GM12892 (cell line): ENCODE measurements at places on chromosomes 16 and 17.

- no peak for DNase-seq
Observed at GRCh38 chr16:55478827-55479429, at the start of gene MMP2. Gene MMP2, plus strand, starts transcription at chr16:55479198. Its CDS starts 282 bp downstream, at chr16:55479480.

- no peak for DNase-seq
Observed at GRCh38 chr16:9279291-9280068, 188.0 kb downstream of the HAPSTR1 start.

DNA sequence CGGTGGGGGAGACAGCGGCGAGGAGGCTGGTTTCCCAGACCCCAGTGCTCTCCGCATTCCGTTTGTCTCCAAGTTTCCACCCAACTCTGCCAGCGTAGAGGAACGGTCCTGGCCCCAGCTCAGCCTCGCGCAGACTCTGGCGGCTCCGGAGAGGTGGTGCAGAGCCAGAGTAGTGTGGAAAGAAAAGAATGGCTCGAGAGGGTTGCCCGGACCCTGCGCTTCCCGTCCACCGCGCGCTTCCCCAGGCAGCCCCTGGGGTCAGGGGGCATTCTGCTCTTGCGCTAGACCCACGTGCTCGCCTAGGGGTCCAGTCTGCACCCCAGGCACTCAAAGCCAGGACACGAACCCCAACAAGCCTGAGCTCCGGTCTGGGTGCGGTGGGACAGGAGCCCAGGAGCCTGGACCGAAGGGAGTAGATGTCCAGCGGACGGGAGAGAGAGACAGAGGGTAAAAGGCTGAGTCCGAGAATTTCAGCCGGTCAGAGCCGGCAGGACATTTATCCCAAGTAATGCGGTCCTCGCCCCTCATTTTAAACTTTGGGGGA is 3.8 kb downstream of the PMP22 start:
- DNase-seq: no peak

GRCh38 chr17:1036171-1036844 is 39.4 kb downstream of the TIMM22 start:
- no peak for DNase-seq

DNA sequence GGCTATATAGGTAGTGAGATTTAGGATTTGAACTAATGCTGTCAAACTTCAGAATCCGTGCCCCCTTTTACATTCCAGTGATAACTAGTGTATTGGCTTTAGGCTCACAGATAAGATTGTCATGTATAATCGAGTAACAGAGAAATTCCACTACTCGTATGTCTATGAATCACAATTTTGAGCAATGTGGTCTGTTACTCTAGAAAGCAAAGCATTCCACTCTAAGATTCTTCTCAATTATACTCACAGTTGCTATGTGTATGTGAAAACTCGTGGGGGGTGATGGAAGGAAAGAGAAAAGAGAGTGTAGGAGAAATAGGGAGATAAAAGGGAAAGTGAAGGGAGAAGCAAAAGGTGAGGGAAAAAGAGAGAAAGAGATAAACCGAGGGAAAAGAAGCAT is 1175.1 kb upstream of the GOT2 start:
- no peak for DNase-seq

GRCh38 chr17:9700754-9701476 is 55.6 kb downstream of the USP43 start:
- no peak for DNase-seq

- DNase-seq: no peak
Observed at GRCh38 chr17:66412857-66413558, 110.6 kb downstream of the PRKCA start.

- DNase-seq: no peak
Observed at GRCh38 chr16:3950343-3951193, 70.1 kb upstream of the CREBBP start.

- no peak for DNase-seq
Observed at GRCh38 chr16:71255721-71256120, 25.2 kb upstream of the HYDIN start.

DNA sequence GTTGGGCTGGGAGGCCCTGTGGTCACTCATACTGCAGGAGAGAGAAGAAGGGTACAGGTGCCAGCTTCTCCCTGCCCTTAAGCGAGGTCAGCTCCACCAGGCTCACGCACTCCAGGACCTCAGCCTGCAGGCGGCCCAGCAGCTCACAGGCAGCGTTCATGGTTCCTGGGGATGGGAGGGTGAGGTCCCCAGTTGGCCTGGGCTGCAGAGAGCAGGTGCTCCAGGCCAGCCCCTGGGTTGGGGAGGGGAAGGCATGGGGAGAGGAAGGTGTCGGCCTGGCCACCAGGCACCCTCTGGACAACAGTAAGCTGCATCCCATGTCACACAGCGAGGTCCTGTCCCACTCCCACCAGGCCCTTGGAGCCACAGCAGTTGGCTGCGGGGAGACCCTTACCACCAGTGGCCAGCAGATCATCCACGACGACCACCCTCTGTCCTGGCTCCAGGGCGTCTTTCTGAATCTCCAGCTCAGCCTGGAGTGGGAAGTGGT is 2.0 kb downstream of the APRT start:
- no peak for DNase-seq

GRCh38 chr16:57069635-57070370 is 22.6 kb upstream of the CPNE2 start:
- DNase-seq: no peak

- DNase-seq: no peak
Observed at GRCh38 chr17:81238490-81238814, 403 bp downstream of the TEPSIN start.

DNA sequence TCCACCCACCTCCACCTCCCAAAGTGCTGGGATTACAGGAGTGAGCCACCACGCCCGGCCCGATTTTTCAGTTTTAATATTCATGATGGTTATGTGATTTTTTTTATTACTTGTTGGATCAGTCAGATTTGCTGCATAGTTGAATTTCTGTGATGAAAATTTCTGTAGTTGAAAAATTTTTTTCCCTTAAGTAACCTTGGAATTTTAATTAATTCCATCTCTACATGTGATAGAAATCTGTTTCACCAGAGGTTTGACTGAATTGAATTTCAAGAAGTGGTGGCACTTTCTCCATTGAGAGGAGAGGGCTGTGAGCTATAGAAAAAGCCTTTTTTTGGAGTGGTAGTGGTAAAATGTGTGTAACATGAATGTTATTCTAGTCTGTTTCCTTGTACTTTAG is 24.7 kb downstream of the WIPF2 start:
- DNase-seq: no peak

- DNase-seq: no peak
Observed at GRCh38 chr17:62637809-62638208, 10.3 kb downstream of the MRC2 start.

DNA sequence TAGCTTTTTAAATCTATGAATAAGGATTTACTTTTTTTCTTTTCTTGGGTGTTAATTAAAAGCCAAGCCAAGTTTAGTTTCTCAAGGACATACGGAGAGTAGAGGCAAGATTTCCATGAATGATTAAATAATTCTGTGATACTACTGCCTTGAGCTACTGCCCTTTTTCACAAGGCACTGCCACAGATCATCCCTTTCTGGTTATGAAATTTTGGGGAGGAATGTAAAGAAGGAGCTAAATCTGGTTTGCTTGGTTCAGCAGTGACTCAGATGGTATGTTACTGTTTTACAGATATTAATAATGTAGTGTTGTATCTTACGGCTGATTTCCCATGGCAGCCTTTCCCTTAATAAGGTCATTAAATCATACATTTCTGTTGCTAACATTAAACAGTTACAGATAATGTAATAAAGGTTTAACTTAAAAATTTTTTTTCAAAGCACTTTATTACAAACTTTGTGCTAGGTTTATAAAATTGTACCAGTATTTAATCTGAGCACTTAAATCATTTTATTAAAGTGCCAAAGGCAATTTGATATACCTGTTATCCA is 2.6 kb downstream of the WSB1 start:
- no peak for DNase-seq

DNA sequence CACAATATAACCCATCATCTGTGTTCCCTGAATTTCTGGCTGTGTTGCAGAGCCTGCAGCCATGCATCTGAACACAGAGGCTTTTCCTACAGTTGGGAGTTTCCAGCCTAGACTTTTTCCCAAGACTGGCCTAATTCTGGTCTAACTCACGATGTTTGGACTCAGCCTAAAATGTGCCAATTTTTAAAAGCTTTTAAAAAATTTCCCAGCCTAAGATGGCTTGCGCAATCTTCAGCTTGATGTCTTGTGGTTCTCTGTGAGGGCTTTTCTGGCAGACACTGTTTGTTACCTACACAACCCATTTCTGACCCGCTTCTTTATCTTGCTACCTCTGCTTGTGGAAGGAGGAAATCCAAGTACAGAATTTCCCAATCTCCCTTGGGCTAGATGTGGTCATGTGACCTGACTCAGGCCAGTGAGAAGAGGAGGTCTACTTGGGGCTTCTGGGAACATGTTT is 72.7 kb upstream of the GAS7 start:
- no peak for DNase-seq

DNA sequence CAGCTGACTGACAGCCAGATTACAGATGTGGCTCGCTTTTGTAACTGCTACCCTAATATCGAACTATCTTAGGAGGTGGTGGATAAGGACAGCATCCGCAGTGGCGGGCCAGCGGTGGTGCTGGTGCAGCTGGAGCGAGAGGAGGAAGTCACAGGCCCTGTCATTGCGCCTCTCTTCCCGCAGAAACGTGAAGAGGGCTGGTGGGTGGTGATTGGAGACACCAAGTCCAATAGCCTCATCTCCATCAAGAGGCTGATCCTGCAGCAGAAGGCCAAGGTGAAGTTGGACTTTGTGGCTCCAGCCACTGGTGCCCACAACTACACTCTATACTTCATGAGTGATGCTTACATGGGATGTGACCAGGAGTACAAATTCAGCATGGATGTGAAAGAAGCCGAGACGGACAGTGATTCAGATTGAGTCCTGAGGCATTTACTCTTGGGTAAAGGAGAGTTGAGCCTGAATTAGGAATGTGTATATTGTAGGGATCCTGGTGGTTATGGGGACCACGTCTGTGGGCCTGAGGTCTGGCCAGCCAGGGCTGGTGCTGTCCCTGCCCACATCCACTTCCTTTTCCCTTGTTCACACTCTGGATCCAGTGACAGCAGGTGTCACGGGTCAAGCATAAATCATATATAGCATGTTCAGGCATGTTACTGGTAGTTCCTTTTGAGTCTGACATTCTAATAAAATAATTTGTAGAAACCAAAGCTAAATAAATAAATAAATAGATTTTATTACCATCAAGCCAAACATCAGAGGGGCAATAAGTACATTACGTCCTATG is 89.0 kb upstream of the SMURF2 start:
- DNase-seq: no peak

DNA sequence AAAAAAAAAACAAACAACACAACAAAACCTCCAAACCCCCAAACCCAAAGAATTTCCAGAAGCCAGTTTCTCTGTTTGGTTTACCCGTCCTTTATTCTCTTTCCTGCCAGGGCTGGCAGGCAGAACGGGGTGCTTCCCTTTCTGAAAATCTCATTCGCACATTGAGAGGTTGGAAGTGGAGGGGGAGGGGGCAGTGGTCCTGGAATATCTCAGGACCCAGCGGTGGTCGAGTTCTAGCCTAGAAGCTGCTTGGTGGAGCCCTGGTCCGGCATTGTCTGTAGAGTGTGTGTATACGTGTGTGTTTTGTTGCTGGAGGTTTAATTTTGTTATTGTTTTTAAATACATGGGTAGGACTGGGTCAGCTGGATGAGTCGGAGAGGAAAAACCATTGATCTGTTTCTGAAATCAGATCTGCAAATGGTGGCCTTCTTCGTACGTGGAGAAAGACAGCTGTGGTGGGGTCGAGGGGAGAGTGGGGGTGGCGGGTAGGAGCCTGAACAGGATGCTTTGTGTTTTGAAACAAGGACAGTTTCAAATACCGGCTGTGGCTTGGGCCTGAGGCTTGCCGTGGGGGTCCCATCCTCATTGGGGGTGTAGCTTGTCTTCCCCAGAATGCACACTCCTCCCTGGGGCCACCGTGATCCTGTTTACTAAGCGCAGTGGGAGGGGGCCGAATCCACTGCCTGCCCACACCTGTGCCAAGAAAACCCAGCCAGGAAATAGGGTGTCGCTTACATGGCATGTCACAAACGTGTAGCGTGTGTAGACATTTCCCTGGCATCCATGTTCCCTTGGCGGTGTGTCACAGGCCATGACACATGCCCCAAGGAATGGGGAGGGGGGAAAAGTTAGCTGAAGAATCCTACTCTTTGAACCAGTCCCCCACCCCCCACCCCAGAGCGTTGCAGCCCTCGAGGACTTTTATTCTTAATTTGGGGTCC is 1.6 kb downstream of the CMIP start:
- DNase-seq: no peak

DNA sequence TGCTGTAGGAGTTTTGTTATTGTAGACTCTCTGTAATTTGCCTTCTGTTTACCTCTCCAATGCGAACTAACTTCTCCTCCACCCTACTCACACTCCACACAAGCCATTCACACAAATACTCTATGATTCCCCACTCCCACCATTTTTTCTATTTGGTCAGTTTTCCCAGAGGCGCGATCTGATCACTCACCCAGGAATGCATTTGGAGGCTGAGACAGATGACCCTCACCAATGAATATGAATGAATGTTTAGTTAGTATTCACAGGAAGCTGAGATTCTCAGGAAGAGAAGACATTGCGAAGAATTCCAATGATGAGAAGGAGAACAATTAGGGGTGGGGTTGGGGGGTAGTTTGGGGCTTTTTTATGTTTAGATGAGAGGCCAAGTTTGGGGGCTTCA is 10.5 kb upstream of the ANKFN1 start:
- no peak for DNase-seq

DNA sequence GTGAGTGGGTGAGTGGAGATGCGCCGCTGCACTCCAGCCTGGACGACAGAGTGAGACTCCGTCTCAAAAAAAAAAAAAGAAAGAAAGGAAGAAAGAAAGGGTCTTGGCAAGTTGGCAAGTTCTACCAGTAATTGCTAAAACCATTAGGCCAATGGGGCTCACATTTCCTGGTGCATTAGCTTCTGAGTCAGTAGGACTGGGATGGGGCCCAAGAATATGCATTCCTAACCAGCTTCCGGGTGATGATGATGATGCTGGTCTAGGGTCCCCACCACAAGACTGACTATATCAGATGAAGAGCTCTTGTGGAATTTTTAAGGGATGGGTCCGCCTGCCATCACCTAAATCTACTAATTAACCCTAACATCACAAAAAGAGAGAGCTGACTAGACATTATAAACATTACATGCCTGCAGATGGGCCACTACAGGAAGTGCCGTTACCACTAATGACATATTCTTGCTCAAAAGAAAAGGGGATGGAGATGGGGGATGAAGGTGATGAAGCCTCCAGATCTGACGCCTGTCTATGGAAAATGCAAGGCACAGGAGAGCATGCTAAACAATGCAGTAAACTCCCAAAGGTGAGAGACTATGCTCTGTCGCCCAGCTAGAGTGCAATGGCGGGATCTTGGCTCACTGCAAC is 13.1 kb downstream of the MYH11 start:
- no peak for DNase-seq

GRCh38 chr16:77788181-77789084 is at the start of gene VAT1L:
Gene VAT1L, plus strand, starts transcription at chr16:77788564. Its CDS starts 119 bp downstream, at chr16:77788683.
- peak; percentile 13 for DNase-seq

- no peak for DNase-seq
Observed at GRCh38 chr16:29806641-29807425, 504 bp downstream of the MAZ start.

DNA sequence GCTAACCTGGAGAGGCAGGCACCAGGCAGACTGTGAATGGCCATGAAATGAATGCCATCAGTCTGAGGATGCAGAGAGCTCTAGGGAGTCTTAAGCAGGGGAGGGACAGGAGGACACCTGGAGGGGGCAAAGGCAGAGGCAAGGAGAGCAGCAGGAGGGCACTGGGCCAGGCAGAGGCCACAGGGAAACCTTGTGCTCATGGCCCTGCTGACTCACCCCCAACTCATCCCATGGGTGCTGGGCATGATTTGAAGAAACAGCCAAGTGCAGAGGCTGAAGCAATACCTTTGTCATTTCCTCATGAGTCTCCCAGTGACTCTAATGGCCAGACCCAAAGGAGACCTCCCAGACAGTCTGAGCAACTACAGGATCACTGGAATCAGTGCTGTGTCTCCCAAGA is 141.4 kb downstream of the TMEM132E start:
- DNase-seq: no peak

- DNase-seq: no peak
Observed at GRCh38 chr16:77170805-77171204, 20.2 kb upstream of the MON1B start.
